ENCODE measurements at places on chromosomes 1 and 21. TPM values are rescaled to one million over a fixed set of nuclear protein-coding genes. Genes with fewer than 3 reads are reported as not detected.

DNA sequence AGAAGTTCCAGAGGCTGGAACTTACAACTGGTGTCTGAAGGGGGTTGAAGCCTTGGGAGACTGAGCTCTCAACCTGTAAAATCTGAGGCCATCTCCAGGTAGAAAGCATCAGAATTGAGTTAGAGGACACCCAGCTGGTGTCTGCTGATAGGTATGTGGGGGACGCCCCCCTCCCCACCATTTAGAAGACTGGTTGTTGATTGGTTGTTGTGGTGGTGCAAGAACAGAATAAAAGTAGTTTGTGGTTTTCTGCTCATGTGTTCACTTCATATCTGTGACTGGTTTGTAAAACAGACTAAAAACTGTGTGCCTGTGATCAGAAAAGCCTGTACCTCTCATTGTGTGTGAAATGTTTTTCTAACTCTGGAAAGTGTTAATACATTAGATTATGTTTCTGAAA is 33.2 kb upstream of the PDE4B start:
- DNase-seq: no peak

- DNase-seq: no peak
Measured at GRCh38 chr1:20301463-20302107, 10.9 kb downstream of the VWA5B1 start.

- no peak for DNase-seq
Measured at GRCh38 chr1:52520148-52520547, 32.7 kb downstream of the TUT4 start.

GRCh38 chr1:43484367-43484766 is 30.6 kb upstream of the HYI start:
- no peak for DNase-seq

The MANEAL gene
- 0.36 TPM for total RNA-seq

The GAS5 gene
- total RNA-seq: 177 TPM

The HPCAL4 gene
- total RNA-seq: not detected

The SLC25A24 gene
- total RNA-seq: 42.3 TPM

Measured in osteoblast (primary cell).